ENCODE measurements at places on chromosomes 5 and 9.

- DNase-seq: no peak
Observed at GRCh38 chr9:33637881-33638280, 113.8 kb downstream of the ANKRD18B start.

- no peak for DNase-seq
Observed at GRCh38 chr9:73116031-73116430, 35.6 kb upstream of the ANXA1 start.

- DNase-seq: no peak
Observed at GRCh38 chr5:41371738-41372137, 138.7 kb downstream of the PLCXD3 start.

GRCh38 chr5:164234321-164234720 is 728.9 kb downstream of the MAT2B start:
- no peak for DNase-seq

DNA sequence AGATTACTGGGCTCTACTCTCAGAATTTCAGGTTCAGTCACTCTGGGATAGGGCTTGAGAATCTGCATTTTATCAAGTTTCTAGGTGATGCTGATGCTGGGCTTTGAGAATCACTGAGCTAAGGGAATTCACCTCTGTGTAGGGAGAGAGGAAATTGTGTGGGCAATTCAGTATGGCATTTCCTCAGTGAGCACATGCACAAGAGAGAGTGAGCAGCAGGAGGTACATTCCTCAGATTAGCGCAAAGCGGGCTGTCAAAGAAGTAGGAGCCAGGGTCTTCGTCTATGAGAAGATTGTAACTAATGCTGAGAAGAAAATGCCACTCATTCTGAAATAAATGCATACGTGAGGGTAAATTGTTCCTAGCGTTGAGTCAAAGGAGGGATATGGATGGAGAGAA is 175.9 kb downstream of the KIF4B start:
- DNase-seq: no peak

DNA sequence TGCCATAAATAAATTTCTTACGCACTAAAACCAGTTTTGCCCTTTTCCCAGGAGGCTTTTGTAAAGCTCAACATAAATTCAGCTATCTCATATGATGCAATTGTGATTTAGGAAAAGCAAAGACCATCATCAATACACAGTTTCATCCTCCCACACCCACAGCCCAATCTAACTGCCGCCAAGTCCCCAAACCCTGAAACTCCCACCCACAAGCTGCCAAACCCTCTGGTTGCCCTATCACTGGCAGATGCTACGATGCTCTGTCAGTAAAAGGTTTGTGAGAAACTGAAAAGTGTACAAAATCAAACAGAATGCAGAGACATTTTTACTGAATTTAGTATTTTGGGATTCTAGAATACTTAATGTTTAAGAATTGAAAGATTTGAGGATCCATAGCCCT is 42.8 kb upstream of the NR4A3 start:
- no peak for DNase-seq

GRCh38 chr9:87710443-87710842 is 15.5 kb upstream of the CTSL start:
- DNase-seq: no peak

DNA sequence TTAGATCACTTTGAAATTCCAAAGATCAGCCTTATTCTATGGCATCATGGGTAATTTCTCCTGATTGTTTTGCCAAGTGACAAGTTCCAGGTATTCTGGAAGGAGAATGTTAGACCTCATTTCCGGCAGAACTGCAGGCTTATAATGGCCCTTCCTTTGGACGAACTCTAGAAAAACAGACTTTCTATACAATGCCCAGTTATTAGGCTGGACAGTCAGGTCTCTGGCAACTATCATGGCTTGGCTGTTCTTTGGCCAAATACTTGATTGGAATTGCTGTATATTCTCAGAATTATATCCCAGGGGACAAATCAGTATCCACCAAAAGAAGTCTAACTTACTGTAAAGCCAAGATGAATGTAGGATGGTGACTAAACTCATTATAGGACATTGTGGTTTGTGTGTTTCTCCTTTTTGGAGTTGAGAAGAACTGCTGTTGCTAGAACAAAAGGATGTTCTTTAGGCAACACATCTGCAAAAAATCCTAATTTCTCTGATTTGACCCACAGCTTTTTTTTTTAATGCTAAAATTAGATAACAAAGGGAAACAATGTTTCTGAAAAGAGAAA is 69.0 kb downstream of the ADAMTSL1 start:
- no peak for DNase-seq

DNA sequence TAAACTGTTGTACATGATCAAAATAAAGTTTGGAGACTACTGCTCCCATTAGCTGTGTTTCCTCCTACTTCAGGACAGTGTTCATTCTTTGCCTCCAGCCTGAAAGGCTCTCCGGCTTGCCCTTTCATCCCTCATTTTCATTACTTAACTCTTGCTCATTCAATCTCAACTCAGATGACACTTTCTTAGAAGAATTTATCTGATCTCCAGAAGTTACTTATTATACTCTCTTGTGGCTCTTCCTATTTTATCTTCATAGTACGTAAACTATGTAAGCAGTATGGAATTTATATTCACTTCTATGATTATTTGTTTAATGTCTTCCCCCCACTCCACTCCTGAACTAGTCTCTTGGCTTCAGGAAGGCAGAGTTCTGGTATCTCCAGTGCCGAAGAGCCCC is 1737.9 kb upstream of the C9orf72 start:
- no peak for DNase-seq

DNA sequence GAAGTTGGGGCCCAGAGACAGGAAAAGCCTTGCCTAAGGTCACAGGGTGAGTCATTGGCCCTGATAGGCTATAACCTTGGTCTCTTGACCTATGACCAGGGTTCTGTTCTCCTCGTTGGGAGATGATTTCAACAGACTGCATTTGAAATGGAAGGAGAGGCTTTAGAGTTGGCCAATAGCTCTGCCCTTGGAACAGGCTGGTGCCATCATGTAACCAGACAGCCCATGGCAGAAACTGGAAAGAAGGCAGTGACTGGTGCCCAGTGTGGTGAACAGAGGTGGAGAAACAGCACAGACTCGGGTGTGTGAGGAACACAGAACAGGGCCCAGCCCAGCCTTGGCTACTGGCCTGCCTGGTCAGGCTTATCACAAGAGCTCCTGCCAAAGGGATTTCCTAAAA is 109.8 kb upstream of the SLC25A48 start:
- DNase-seq: no peak

GRCh38 chr5:16690243-16690852 is 73.6 kb upstream of the RETREG1 start:
- DNase-seq: peak; percentile 38

- no peak for DNase-seq
Observed at GRCh38 chr5:14929293-14930065, 57.9 kb upstream of the ANKH start.

DNA sequence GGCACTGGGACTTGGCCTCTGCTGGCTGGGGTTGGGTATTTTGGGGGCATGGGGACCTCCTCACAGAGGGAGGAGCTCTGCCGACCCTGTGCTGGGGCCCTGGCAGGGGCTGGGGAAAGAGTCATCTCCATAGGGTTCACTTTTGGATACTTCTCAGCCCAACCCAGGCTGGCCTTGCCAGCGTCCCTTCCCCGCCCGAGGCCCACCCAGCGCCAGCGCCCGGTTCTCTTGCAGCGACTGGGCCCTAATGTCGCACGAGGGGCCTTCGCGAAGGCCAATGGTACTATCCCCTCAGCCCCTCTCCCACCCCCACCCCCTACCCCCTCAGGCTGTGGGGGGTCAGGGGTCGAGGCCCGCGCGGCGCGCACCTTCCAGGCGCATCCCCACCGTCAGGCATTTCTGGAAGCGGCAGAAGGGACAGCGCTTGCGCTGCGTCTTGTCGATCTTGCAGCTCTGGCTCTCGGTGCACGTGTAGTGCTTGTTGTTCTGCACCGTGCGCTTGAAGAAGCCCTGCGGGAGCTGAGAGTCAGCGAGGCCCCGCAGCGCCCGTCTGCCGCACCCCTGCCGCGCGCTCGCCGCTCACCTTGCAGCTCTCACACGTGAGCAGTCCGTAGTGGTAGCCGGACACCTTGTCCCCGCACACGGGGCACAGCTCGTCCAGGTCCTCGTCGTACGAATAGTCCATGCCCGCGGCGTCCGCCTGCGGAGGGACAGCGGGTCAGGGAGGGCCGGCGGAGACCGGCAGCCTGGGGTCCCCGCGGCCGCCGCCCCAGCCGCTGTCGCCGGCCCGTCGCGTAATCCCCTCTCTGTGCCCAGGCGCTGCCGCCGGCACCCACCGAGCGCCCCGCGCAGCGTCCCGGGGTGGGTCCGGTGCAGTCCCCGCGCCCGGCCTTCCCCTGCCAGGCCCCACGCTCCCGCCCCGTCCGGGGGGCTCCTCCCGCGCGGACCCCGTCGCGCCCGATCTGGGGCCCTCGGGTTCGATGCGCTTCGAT is 4.2 kb downstream of the NR5A1 start:
- DNase-seq: no peak

GRCh38 chr9:129881547-129882324 is 46.5 kb downstream of the USP20 start:
- no peak for DNase-seq
